ENCODE measurements at places on chromosomes 3 and 15. TPM values are rescaled to one million over a fixed set of nuclear protein-coding genes. Genes with fewer than 3 reads are reported as not detected.

GRCh38 chr3:123305192-123305591 lies 103.4 kb downstream of the SEC22A start:
- DNase-seq = no peak

DNA sequence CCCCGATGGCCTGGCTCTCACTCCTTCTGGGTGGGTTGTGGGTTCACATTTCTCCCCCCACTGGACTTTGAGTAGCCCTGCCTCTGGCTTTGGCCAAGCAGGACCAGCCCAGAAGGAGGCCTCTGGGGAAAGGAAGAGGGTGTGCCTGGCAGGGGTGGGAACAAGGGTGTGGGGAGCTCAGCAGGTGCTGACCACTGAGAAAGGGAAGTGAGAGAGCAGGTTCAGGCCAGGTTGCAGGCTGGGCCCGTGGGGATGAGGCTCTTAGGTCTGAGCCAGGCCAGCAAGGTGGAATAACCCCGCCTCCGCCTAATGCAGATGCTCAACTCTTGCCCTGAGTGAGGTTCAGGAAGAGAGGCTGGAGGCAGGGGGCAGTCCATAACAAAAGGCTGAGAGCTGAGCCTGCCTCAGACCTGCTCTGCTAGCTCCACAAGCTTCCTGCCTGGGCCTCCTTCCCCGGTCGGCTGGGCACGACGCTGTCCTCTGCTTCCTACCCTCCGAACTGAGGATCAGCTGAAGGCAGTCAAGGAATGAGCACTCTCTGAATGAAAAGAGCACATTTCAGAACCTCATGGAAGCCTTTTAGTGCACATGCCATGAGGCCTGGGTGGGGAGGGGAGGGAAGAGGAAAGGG lies 82.7 kb downstream of the TLE3 start:
- DNase-seq = no peak

DNA sequence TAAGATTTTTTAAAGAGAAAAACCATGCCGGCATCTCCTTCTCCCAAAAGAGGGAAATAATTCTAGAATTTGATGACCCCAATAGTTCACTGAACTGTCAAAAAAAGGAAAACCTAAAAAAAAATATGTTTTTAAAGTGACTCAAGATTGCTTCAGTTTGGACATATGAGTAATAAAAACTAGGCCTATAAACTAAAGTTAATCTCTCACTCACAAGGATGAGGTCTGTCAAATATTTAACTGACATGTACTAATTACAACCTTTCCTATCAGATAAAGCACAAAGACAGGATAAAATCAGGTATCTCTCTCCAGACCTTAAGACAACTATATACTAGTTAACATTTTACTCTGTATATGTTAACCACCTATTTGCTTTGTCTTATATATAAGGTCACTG lies 231.9 kb downstream of the NSUN3 start:
- DNase-seq = no peak

GRCh38 chr3:65971293-65972252 lies 67.1 kb downstream of the MAGI1 start:
- DNase-seq = no peak

DNA sequence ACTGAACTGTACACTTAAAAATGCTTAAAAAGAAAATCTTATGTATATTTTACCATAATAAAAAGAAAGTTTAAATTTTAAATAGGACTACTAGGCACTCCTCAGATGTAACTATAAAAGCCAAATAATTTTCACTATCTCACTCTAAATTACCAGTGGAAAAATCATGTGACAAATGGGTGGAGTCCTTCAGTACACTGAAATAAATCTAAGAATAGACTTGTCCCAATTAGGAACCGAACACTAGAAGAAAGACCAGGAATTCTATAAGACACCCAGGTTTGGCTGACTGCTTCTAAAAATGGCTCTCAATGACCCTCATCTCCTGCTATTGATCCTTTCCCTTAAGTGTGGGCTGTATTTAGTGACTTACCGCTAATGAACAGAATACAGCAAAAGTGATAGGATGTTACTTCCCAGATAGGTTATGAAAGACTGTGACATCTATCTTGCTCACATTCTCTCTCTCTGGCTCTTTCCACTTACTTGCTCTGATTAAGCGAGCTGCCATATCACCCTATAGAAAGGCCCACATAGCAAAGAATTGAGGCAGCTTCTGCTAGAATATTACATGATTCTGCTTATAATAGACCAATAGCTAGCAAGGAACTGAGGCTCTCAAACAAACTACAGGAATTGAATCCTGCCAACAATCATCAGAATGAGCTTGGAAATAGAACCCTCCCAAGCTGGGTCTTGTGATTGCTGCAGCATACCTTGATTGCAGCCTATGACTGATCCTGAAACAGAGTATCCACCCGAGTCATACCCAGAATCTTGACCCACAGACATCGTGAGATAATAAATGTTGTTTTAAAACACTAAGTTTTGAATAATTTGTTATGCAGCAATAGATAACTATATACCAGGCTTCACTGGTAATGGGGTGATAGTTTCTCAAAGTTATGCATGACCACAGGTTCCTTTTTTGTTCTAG lies 16.9 kb downstream of the TTBK2 start:
- no peak for DNase-seq

DNA sequence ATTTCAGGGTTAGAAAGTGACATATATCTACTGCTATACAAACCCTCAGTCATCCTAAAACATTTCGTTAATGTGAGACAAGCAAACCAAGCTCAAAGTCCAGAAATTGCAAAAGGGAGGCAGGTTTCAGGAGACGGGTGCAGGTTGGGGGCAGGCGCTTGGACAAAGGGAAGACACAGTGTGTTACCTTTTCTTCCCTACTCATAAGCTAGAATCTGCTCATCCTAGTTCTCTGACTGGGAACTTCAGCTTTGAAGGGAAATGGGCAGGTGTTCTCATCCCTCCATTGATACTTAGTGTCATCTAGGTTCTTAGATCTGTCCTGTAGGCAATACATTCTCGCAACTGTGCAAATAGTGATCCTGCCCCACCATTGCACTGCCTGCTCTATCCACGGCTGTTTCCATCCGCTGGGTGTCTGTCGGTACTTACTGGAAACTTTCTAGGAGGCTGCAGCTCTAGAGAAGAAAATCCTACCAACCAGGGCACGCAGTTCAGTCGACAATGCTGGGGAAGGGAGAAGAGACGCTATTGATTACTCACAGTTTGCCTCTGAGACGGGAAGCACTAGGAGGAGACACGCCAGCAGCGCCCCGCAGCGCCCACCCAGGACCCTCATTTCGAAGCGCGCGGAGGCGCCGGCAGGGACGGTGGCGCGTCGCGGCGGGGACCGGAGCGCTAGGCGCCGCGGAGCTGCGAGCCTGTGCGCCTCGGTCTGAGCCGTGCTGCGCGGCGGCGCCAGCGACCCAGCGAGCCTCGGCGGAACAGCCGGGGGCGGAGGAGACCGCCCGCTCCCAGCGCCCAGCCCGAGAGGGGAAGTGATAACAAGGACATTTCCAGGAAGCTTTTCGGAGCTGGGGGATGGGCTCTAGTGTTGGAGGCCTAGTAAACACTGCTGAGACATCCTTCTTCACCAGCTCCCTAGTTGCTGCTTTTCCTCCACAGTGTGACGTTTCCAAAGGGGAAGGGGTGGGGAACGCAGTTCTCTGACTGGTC lies at the start of gene PROS1:
PROS1 (minus strand) TSS at position 766 of the 996 bp plus-strand sequence; CDS start at position 619, 147 bp downstream.
- peak; percentile 84 for DNase-seq

- no peak for DNase-seq
These were observed 431.9 kb upstream of the FRG2C start for GRCh38 chr3:75232216-75232615.

- DNase-seq = no peak
These were observed 15.1 kb downstream of the GOLIM4 start for GRCh38 chr3:168080499-168081170.

DNA sequence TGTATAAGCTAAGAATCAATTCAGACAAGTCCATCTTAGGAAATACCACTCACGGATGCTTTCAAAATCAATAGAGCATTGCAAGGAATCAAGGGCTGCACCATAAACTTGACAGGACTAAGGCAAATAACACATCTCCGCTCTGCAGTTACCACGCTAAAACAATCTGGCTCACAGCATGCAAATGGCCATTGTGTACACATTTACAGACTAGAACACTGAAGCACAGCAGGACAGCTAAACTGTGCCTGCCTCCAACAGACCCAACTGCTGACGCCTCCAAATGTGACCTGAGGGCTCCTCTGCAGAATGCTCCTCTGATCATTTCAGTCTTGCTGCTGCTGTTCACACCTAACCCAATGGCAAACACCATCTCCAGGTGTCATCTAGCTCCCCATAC lies 104.3 kb downstream of the MEX3B start:
- no peak for DNase-seq

GRCh38 chr15:31477851-31478701 lies 151.4 kb downstream of the KLF13 start:
- no peak for DNase-seq

DNA sequence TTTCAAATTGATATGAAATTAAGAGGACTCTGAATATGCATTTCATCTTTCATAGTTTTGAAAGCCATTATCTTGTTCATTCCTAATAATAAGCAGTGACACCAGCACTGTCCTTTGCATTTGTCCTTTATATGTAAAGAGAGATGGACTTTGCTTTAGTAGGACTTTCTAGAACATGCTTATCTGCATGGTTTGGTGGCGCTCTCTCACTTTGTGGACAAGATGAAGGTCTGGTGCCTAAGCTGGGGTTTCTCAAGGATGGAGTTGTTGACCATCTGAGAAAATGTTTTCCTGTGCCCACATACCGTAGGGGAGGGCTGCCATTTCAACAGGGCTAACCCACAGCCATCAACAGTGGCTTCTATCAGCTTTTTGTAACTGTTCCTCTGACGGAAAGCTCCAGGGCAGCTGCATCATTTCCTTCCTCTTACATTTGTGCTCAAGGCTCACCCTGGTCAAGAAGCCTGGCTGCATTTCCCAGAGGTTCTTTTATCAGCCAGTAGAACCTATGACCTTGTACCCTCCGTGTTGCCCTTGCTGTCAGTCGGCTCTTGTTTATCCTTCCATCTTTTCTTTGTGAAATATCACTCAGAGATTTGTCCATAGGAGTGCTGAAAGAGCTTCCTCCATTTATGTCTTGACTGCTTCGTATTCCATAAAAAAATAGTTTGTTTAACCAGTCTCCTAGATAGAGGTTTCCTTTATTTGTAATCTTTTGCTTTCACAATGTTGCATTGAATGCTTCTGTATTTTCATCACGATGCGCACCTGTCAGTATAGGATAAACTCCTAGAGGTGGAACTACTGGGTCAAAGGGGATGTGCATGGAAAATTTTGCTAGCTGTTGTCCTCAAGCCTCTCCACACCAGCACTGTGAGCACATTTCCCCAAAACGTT lies 44.6 kb downstream of the ABHD2 start:
- no peak for DNase-seq

DNA sequence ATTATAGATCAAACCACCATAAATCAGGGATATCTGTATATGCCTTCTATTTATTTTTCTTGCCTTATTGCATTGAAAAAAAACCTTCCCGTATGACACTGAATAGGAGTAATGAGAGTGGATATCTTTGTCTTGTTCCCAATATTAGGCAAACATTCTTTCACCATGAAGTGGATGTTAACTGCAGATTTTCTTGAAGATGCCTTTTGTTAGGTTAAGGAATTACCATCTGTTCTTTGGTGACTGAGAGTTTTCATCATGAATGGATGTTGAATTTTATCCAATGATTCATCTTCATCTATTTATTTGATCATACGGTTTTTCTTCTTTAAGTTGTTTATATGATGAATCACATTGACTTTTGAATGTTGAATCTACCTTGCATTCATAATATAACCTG lies 47.1 kb upstream of the MECOM start:
- no peak for DNase-seq

GRCh38 chr15:46815240-46815639 lies 902.1 kb upstream of the SEMA6D start:
- DNase-seq = no peak

GRCh38 chr3:197554196-197554561 lies 1.6 kb downstream of the BDH1 start:
- no peak for DNase-seq

- no peak for DNase-seq
These were observed 1045.8 kb downstream of the ROBO1 start for GRCh38 chr3:78721771-78722543.

- no peak for DNase-seq
These were observed 18.6 kb upstream of the IREB2 start for GRCh38 chr15:78419367-78419766.

DNA sequence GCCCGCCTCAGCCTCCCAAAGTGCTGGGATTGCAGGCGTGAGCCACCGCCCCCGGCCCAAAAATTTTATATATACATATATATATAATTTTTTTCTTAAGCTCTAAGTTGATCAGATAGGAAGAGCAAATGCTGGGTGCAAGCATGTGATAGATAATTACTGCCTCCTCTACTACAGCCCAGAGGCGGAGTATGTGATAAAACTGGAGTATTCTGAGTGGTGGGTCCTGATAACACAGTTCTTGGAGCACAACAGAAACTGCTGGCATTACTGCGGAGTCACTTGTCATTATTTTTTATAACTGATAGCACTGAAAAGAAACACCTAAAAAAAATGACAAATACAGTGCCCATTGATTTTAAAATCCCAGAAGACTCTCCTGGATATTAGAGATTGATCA lies 41.1 kb upstream of the STT3B start:
- no peak for DNase-seq

- no peak for DNase-seq
These were observed 1325.8 kb upstream of the ALCAM start for GRCh38 chr3:104040896-104041295.

GRCh38 chr15:64699751-64700388 lies 75.5 kb downstream of the RBPMS2 start:
- DNase-seq = peak; percentile 66

DNA sequence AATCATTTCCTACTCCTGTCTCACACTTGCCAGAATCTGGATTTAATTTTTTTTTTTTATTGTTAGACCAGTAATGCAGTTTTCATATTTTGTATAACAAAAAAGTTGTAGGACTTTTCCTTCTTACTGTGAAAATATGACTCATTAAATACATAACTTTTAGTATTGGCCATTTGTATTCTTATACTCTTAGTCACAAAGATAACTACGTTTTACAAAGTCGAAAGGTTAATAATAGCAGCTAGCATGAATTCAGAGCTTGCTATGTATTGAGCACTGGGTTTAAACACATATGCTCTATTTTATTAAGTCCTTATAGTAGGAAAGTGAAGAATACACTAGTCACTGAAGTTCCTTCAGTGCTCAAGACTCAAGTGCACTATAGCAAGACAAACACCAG lies 43.1 kb downstream of the LRRN1 start:
- no peak for DNase-seq

GRCh38 chr15:49038382-49038781 lies 7.9 kb downstream of the SECISBP2L start:
- no peak for DNase-seq

The LSMEM2 gene
- 0.66 TPM for polyA plus RNA-seq

The TJP1 gene
- polyA plus RNA-seq = 16.3 TPM

The LRRC34 gene
- 0.23 TPM for polyA plus RNA-seq

The GCNT3 gene
- polyA plus RNA-seq = 0.08 TPM

The PCLAF gene
- polyA plus RNA-seq = 0.42 TPM

The SLC51B gene
- 0.04 TPM for polyA plus RNA-seq

The GHSR gene
- not detected for polyA plus RNA-seq

The OR4M2 gene
- polyA plus RNA-seq = not detected
